ENCODE measurements at places on chromosomes 1 and 21. TPM values are rescaled to one million over a fixed set of nuclear protein-coding genes. Genes with fewer than 3 reads are reported as not detected.
A peak's percentile ranks its signal among the peaks of the same experiment; 100 is the strongest.

GRCh38 chr21:39346206-39346605, 2.7 kb downstream of the HMGN1 start:
- H3K4me3 ChIP-seq, result no peak overlapping the region
- peaks cover 25% of the 10 kb centered on the region for H3K36me3 ChIP-seq
- H3K27me3 ChIP-seq, result no peaks in the 10 kb centered on the region
- DNase-seq, result no peak

DNA sequence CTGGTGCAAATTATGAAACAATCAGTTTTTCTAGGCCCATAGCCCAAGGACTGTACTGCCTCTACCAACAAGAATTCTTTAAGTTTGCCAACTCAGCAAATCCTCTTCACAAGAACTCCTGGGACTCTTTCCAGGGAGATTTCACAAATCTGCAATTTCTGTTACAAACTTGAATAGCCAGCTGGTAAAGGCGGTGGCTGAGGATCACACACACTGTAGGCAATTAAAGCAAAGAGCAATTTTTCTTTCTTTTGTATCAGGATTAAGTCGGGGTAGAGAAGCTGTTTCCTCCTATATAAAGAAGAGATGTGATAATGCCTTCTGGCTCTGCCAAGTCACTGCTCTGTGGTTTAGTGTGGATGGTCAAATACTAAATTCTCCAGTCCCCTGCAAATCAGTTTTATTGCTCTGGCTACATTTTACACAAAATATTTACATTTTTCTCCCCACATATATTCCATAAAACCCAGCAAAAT, 1.7 kb downstream of the ALDH9A1 start:
- no peaks in the 10 kb centered on the region for H3K36me3 ChIP-seq
- H3K27me3 ChIP-seq, result no peaks in the 10 kb centered on the region
- H3K4me3 ChIP-seq, result peak overlapping the region; percentile 67
- peak overlapping the region; percentile 97 for H3K27ac ChIP-seq
- no peak for DNase-seq
- peaks cover 38% of the 10 kb centered on the region for H3K4me1 ChIP-seq

The RGS13 gene
- total RNA-seq, result 0.34 TPM

The SEC16B gene
- 3.0 TPM for total RNA-seq

The ADAMTS5 gene
- total RNA-seq, result 6.1 TPM

Measured in suprapubic skin (tissue), 4 donors.